NCI-H460 (cell line): ENCODE measurements at places on chromosomes 1 and 21.

DNA sequence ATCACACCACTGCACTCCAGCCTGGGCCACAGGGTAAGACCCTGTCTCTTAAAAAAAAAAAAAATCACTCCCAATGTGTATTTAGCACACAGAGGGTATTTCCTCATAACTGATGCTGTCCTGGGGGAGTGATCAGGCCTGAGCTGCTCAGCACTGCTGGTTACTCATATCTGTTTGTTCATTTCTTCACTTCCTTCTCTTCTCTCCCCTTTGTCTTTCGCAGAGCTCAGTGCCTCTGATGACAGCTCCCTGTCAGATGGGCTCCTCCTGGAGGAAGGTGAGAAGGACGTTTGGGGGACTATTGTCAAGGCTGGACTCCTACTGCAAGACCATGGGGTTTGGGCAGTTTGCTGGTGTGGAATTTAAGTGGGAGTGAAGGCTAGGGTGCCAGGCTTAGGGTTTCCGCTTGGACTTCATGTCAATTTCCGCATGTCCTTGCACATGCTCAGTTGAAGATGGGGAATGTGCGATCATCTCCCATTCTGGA, 13.0 kb downstream of the INAVA start:
- DNase-seq, result no peak

GRCh38 chr1:16372535-16373285, 5.7 kb downstream of the SZRD1 start:
- no peak for DNase-seq

DNA sequence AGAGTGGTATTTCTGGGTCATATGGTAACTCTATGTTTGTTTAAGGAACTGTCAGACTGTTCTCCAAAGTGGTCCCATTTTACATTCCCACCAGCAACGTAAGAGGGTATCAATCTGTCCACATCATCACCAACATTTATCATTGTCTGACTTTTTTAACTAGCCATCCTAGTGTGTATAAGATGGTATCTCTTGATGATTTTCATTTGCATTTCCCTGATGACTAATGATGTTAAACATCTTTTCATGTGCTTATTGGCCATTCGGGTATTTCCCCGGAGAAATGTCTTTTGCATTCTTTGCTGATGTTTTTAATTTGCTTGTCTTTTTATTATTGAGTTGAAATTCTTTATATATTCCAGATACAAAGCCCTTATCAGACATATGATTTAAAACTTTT, 370.1 kb upstream of the NR5A2 start:
- no peak for DNase-seq

DNA sequence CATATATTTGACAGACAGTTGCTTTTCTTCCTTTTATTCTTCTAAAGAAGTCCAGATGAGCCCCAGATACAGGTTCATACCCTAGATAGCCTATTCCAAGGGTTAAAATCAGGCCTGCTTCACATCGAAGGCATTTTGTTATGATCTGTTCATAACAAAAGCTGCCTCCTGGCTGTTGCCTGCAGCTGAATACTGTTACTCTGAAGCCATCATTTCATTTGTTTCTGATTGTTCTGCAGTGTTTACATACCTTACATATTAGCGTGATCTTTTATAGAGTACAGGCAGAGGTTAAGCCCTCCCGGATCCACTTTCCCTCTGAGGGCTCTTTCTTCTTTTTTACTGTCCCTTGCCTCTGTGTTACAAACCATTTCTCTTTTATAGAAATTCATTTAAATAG, 219.0 kb upstream of the HOOK1 start:
- no peak for DNase-seq

- DNase-seq, result peak; percentile 6
These were observed at the start of gene SMG7 for GRCh38 chr1:183472488-183473216. SMG7 (plus strand) TSS chr1:183472499; CDS start chr1:183472621, 122 bp downstream.

GRCh38 chr21:45146306-45146705, 71.9 kb downstream of the ADARB1 start:
- DNase-seq, result no peak

GRCh38 chr1:61386323-61386722, 304.0 kb downstream of the NFIA start:
- no peak for DNase-seq

DNA sequence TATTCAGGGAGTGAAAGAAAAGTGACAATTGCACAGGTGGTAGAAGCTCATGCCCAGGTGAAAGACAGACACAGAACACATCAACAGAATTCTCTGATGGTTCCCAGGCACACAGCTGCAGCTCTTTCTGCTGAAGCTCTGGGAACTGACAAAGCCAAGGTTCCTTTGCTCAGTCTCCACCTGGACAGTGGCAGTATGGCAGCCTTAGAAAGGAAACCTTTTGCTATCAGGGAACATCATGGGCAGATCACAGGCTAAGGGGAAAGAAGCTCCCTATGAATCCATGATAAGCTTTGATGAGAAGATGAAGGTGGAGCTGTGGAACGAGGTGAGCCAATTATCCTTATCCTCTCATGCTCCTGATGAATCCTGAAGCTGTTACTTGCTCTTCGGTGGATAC, 1.2 kb downstream of the SPRR2B start:
- no peak for DNase-seq

- no peak for DNase-seq
These were observed 3.2 kb upstream of the RNF186 start for GRCh38 chr1:19818324-19818723.

- no peak for DNase-seq
These were observed 62.4 kb downstream of the CLEC20A start for GRCh38 chr1:178434360-178434759.

GRCh38 chr1:56249234-56249633, 330.1 kb downstream of the PLPP3 start:
- no peak for DNase-seq

DNA sequence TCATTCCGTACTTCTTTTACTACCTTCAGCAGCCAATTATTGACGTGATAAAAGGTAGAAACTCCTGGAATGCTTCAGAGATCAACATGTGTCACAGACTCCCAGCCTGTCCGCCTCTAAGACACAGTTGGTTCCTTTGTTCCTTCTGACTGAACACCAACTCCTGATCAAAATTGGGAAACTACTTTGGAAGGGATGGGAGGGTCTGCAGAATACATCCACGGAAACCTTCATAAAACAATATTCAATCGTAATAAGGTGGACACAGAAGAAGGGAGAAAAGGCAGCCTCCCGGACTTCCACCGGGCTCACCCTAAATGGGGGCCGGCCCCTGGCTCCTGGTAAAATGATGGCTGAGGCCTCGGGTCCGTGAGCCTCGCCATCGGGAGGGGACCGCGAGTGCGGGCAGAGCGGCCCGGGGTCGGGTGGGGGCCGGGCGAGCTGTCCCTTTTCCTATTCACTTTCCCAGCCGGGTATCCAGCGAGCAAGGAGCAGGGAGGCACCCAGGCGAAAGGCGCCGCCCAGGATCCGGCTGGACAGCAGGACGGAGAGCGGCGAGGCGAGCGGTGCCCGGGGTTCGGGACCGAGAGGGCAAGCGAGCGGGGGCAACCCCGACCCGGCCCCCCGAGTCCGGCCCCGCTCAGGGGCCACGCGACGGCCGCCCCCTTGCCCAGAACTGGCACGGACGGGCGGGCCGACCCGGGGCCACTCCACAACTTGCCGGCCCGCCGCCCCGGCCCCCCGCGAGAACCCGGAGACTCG, 805 bp downstream of the NRIP1 start:
- DNase-seq, result no peak

DNA sequence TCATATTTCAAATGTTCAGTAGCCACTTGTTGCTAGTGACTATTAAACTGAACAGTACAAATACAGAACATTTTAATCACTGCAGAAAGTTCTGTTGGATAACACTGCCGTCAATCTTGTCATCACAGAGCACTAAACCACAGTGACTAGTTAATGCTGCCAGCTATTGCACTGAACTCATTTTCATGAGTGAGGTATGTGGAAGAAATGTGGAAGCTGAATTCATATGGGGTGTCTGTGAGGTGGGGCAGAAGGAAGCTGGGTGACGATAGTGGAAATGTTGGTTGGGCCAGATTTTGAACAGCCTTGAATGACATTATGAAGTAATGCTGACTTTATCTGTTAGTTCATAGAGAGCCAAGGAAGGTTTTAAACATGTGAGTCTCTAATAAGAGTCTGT, 49.6 kb downstream of the OSBPL9 start:
- no peak for DNase-seq

- peak; percentile 53 for DNase-seq
These were observed 577 bp upstream of the CEP350 start for GRCh38 chr1:179953974-179954492.

DNA sequence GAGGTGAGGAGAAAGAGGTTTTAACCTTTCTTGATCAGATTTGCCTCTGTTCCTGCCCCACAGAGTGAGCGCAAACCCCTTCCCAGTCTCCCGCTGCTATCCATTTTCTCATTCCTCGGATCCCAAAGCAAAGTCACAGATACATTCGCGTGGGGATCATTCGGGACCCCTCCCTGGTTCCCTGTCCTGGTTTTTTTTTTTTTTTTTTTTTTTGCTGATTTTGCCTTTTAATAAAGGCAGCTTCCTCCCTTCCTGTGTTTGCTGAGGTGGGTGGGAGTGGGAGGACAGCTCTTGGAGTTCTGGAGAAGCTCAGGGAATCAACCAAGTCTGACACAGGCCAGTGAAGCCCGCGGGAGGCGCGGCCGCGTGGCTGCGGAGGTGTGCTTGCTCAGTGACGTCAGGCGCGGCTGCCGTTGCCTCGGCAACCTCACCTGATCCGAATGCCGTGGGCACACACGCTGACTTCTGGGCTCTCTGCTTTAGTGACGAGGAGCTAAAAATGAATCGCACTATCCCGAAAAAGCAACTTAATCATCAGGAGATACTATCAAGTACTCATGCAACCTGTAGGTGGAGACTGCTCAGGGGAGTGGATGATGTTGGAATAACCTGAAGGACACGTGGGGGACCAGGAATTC, 106.4 kb downstream of the TBX19 start:
- no peak for DNase-seq

GRCh38 chr1:233490488-233490887, 123.4 kb upstream of the KCNK1 start:
- no peak for DNase-seq

DNA sequence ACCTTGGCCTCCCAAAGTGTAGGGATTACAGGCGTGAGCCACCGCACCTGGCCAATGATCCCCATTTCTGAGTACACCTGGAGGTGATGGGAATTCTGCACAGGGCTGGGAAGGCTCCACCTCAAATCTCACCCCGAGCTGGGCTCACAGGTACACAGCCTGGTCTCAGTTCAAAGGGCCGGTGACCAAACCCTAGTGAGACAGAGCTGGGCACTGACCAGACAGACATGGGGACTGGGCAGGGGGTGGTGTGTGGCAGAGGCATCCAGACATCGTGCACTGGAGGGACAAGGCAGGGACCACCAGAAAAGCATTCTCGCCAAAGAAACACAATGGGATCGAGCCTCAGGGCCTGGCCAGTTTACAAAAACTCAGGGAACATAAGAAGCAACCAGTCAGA, 17.2 kb downstream of the LSS start:
- no peak for DNase-seq

GRCh38 chr1:212973899-212974298, 23.6 kb downstream of the VASH2 start:
- DNase-seq, result no peak

DNA sequence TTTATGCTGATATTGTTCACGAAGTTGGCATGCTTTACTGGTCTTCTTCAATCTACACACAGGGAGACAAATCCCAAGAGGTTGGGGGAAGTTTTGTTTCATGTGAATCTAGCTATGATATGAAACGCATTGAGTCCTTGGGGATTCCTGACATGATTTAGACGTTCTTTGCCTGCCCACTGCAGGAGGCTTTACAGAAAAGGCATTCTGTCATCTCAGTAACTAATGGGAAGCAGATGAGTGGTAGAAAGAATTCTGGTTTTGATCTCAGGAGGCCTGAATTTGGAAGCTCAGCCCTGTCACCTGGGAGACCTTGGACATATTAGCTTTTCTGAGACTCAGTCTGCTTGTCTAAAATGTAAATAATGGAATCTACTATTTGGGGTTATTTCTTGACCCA, 383.0 kb upstream of the NFIA start:
- no peak for DNase-seq

GRCh38 chr1:17617787-17618557, 78.5 kb downstream of the ARHGEF10L start:
- no peak for DNase-seq

- no peak for DNase-seq
These were observed 19.4 kb upstream of the CLIC6 start for GRCh38 chr21:34649400-34649799.

GRCh38 chr1:69611316-69611715, 43.6 kb downstream of the LRRC7 start:
- no peak for DNase-seq

DNA sequence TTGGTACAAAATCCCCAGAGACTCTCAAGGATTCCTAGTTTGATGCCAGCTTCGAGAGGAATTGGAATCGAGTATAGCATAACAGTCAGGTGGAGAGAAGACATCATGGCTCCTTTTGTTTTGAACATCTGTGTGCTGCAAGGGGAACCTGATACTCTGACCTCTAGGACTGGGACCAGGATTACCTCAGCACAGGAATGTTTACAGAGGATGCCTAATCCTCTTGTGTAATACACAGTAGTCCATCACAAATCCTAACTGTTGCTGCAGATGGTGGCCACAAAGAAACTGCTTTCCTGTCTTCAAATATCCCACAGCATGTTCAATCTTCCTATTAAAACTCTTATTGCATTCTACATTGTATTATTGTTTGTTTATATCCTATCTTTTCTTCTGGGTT, 111.8 kb upstream of the PRMT6 start:
- DNase-seq, result no peak

DNA sequence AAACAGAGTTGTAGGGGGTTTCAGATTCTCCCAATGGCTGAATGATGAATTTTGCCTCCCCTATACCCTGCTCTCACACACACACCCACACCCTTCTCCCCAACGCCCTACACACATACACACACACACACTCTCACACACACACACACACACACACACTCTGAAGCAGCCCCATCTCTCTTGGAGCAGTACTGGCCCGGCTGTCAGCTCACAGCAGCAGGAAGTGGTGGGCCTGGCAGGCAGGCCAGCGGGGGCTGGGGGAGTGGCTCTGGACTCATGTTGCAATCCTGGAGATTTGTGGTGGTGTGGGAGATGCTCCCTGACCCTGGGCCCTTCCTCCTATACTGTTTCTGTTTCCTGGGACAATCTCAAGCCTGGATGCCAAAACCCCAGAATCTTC, 2.2 kb downstream of the IKBKE start:
- no peak for DNase-seq

DNA sequence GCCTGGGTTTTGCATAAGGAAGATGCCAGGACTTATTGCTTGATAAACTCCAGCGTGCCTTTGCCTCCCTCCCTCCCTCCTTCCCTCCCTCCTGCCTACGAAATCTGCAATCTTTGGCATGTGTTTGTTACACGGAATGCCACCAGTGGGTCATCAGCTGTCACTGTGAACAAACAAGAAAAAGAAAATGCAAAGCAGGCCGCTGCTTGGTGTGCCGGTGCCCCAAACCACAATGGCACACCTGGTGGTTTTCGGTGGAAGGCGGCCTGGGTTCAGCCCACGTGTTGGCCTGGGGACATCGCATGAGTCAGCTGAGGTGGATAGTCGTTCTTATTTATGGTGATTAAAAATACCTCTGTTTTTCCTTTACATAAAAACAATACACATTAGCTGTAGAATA, 16.3 kb upstream of the IFNLR1 start:
- no peak for DNase-seq
